ENCODE measurements at places on chromosomes 11 and 22. TPM values are rescaled to one million over a fixed set of nuclear protein-coding genes. Genes with fewer than 3 reads are reported as not detected.

- H3K4me3 ChIP-seq: no peak overlapping the region
- H3K4me1 ChIP-seq: peaks cover 45% of the 10 kb centered on the region
- no peaks in the 10 kb centered on the region for H3K27me3 ChIP-seq
- no peak overlapping the region for H3K27ac ChIP-seq
- DNase-seq: no peak
These were observed 29.9 kb upstream of the MTCH2 start for GRCh38 chr11:47672283-47672730.

- DNase-seq: no peak
- H3K27me3 ChIP-seq: no peaks in the 10 kb centered on the region
- peaks cover 2% of the 10 kb centered on the region for H3K36me3 ChIP-seq
- H3K27ac ChIP-seq: no peak overlapping the region
These were observed 54.7 kb downstream of the GRAMD4 start for GRCh38 chr22:46674906-46675305.

GRCh38 chr11:116454020-116454645 lies 318.7 kb downstream of the BUD13 start:
- no peaks in the 10 kb centered on the region for H3K27me3 ChIP-seq
- no peaks in the 10 kb centered on the region for H3K36me3 ChIP-seq
- no peak overlapping the region for H3K27ac ChIP-seq
- no peak overlapping the region for H3K4me3 ChIP-seq

DNA sequence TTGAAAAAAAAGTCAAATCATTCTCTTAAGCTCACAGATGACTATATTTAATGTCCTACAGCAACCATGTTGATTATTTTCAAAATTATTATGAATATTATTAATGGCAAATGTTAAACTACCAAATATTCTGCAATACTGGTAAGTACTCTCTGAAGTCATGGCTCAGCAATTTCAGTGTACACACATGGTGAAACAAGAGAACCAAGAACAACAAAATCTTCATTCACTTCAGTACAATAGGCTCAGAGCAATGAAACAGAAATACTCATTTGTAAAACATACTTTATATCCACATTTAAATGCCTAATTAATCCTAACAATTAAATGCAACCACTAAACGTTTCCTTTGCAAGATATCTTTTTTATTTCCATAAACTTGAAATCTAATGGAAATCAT lies 347.2 kb downstream of the TTC28 start:
- no peak overlapping the region for H3K27ac ChIP-seq
- DNase-seq: no peak
- no peaks in the 10 kb centered on the region for H3K36me3 ChIP-seq
- H3K4me1 ChIP-seq: peaks cover 10% of the 10 kb centered on the region
- H3K4me3 ChIP-seq: no peak overlapping the region

DNA sequence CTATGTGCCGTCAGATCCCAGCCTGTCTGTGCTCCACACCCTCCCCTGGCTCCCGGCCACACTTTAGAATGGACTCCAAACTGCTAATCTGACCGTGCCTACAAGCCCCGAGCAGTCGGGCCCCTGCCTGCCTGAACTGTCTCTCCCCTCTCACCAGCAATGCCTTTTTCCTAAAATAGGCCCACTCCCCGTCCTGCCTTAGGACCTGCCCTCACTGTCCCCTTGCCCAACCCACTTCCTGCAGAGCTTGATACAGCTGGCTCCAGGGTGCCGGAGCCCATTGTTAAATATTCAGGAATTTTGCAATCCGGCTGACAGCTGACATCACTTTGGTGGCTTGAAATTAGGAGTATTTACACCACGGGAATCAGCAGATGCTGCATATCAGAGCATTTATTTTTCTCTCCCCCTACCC lies 21.4 kb downstream of the MN1 start:
- H3K36me3 ChIP-seq: no peaks in the 10 kb centered on the region
- H3K4me3 ChIP-seq: no peak overlapping the region
- no peaks in the 10 kb centered on the region for H3K4me1 ChIP-seq
- H3K27ac ChIP-seq: no peak overlapping the region
- peaks cover 11% of the 10 kb centered on the region for H3K27me3 ChIP-seq

DNA sequence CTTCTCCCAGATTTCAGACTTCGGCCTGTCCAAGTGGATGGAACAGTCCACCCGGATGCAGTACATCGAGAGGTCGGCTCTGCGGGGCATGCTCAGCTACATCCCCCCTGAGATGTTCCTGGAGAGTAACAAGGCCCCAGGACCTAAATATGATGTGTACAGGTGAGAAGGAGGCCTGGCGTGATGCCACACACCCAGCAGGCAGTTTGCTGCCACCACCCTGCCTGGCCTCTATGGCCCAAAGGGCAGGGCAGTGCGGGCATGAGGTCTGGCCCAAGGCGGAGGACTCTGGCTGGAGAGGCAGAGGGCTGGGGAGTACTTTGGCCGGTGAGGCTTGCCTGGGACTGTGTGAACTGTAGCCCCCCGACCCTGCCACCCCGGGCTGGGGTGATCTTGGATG lies 7.3 kb downstream of the ANKK1 start:
- no peaks in the 10 kb centered on the region for H3K36me3 ChIP-seq
- no peaks in the 10 kb centered on the region for H3K4me1 ChIP-seq
- H3K27me3 ChIP-seq: peaks cover 15% of the 10 kb centered on the region
- H3K4me3 ChIP-seq: no peak overlapping the region
- H3K27ac ChIP-seq: no peak overlapping the region

DNA sequence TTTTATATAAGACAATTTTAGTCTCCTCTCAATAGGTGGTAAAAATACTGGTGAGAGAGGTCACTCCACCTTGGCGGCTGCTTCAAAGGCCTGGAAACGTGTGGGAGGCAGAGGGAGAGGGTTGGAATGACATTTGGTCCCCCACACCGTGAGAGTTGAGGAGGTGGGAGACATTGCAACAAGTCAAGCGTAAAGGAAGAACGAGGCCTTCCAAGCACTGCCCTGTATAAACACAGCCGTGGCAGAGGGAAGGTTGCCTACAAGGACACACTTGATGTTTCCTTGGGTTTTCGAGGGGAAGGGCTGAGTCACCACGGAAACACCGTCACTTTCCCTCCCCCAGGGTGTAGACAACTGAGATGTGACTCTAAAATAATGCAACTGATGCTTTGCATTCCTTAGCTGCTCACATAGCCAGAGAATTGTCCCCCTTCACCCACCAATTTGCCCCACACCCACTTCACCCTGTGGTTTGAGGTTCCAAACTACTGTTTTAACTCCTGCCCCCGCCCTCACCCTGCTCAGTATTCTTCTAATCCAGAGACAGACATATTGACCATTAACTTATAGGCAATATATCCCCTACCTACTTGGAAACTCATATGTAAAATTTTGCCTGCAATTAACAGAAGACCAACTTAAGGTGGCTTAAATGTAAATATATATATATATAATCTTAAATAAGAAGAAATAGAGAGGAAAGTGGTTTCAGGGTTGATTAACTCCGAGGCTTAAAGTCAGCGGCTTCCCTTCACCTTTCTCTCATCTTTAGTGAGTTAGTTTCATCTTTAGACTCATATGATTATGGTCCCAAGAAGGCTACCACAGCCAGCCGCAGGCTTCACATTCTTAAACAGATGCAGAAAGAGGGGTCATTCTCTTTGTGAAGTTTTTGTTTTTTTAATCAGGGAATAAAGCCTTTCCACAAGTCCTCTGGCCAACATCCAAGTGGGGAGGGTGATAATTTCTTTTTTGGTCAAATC lies 54.1 kb upstream of the BDNF start:
- H3K27me3 ChIP-seq: no peaks in the 10 kb centered on the region
- H3K4me1 ChIP-seq: no peaks in the 10 kb centered on the region
- H3K36me3 ChIP-seq: no peaks in the 10 kb centered on the region
- no peak overlapping the region for H3K4me3 ChIP-seq
- DNase-seq: no peak
- H3K27ac ChIP-seq: no peak overlapping the region

DNA sequence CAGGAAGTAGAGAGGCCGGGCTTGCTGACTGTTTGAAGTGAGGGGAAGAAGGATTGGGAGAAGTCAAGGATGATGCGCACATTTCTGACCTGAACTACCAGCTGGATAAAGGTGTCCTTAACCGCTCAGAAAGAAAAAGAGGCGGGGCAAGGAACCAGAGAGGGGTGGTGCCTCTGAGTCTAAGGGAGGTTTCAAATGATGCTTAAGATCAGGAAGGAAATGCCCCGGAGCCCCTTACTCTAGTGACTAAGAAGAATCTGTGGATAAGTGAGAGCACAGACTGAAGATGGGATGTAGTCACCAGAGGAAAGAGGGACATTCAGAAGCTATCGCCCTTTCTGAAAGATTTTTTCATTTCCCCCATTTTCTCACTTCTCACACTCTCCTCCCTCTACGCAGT lies 12.7 kb downstream of the DCHS1 start:
- DNase-seq: no peak
- no peak overlapping the region for H3K4me3 ChIP-seq
- no peaks in the 10 kb centered on the region for H3K36me3 ChIP-seq

DNA sequence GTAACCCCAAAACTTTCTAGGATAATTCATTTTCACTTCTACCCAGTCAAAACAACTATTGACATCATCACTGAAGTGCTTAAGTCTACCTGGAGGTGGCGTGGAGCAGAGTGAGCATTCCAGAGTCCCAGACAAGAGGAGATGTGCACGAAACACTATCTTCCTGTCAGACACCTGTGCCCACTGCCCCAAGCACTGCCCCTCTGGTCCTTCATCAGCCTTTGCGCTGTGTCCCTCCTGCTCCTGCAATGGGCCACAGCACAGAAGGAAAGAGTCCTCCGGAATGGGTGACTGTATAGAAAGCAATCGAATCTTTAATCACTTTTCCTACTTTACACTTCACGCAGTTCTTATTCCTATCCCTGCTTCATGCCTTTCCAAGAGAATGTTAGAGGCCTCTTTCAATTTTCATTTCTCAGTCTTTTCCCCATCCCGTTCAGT lies 512 bp upstream of the GRIA4 start:
- no peaks in the 10 kb centered on the region for H3K4me1 ChIP-seq
- H3K36me3 ChIP-seq: no peaks in the 10 kb centered on the region
- H3K4me3 ChIP-seq: no peak overlapping the region
- no peaks in the 10 kb centered on the region for H3K27me3 ChIP-seq
- H3K27ac ChIP-seq: no peak overlapping the region

- H3K36me3 ChIP-seq: no peaks in the 10 kb centered on the region
- no peak overlapping the region for H3K4me3 ChIP-seq
- H3K4me1 ChIP-seq: peaks cover 27% of the 10 kb centered on the region
- peaks cover 8% of the 10 kb centered on the region for H3K27me3 ChIP-seq
- no peak overlapping the region for H3K27ac ChIP-seq
These were observed 6.1 kb upstream of the P2RY6 start for GRCh38 chr11:73265853-73266645.

E2F8 gene
- 8.9 TPM for total RNA-seq

SMC1B gene
- not detected for total RNA-seq
